ENCODE measurements at places on chromosomes 4 and X. TPM values are rescaled to one million over a fixed set of nuclear protein-coding genes. Genes with fewer than 3 reads are reported as not detected.

ASB5 gene
- total RNA-seq = 1.3 TPM

SYNPO2 gene
- 67.6 TPM for total RNA-seq

CT45A1 gene
- not detected for total RNA-seq

MTNR1A gene
- total RNA-seq = not detected

DMRTC1 gene
- total RNA-seq = not detected

DNA sequence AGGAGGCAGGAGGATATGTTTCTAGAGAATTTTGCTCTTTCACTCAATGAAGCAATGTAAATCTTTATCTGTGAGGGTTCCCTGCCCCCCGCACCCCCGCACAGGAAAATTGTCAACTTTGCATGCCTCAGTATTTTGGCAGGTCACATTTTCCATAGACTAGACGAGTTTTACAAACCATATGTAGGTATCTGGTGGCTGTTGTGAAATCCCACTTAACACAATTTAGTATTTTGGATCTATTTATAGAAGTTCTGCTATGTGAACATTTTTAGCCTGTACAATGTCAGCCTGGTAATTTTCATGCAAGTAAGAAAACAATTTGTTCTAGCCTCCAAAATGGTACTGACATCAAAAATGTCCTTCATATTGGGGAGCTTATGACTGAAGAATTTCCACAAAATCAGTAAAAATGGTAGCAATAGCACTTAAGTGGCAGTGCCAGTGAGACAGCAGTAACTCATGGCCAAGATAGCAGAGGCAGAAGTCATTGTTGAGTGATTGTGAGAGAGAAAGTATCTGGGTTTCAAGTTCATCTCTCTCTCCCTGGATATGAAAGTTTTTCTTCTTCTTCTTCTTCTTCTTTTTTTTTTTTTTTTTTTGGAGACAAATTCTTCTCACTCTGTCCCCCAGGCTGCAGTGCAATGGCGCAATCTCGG, 12.4 kb upstream of the FRYL start:
- DNase-seq = no peak

DNA sequence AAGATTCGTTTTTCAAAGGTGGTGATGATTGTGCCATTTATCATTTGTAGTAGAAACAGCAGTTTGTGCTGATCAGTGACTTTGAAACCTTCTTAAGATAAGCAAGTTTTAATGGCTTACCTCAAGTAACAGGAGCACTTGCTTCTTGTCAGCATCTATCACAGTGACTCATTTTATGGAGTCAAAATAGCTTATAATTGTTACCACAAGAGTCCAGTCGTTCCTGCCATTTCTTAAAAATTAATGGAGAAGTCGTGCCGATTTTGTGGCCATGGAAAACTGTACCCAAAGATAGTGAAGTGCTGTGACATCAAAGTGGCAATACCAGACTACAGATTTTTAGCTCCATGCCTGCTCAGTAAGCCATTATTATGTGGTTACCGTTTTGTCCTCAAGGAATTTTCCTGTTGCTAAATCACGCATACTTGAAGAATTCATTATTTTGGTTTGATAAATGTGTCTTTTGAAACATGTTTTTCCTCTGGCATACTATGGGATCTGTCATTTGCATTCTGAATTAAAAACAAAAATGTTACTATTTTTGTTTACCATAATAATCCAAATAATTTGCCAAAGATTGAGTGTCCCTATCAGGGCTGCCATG, 129.9 kb downstream of the CBR4 start:
- DNase-seq = no peak

DNA sequence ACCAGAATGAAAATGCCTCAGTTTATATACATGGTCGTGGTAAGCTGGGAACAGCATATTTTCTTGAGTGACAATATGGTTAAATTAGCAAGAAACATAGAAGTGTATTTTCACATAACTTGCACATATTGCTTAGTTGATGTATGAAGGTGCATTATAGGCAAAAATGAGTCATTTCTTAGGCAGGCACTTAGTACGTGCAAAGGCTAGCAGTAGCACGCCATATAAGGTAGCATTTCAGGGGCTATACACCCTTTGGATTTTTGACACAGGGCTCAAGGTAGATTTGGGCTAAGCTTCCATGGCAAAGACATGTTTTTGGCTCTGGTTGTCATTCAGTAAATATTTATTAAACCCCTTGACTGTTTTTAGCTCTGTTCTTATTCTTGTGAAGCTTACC, 33.1 kb downstream of the PCDH7 start:
- DNase-seq = no peak

- no peak for DNase-seq
Measured at GRCh38 chr4:7390906-7391636, 43.7 kb downstream of the PSAPL1 start.

DNA sequence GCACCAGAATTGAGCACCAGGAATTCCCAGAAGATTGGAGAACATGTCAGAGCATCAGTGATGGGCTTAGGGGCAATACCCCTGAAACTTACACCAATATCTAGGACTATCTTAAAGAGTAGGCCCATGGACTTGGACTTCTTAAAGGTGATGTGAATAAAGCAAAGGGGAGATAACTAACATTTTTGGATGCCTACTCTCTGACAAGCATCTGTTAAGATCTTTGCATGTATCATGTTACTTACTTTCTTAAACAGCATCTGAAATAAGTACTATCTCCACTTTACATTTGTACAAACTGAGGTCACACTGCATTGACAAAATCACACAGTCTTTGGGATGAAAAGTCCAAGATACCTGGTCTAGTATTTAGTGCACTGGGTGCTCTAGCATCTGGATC, 258.6 kb upstream of the ARSJ start:
- no peak for DNase-seq

- DNase-seq = no peak
Measured at GRCh38 chrX:30812326-30812725, 76.7 kb downstream of the TAB3 start.

Data from left cardiac atrium (tissue), 4 donors.